ENCODE measurements at places on chromosomes 12 and 14.

DNA sequence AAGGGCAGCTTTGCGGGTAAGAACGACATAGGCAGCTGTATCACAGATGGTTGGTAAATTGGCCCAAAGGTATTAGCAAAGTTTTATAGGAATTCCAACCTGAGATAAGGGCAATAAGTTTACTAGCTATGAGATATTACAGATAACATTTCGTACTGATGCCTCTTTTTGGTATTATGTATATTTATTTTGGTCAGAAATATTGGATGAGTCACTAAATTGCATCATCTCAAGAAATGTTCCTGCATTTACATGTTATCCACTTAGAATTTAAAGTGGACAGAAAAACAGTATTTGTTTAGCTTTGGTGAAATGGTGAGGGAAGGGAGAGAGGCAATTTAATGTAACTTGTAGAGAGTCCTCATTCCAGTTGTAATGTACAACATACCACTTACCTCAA is 65.1 kb upstream of the PZP start:
- no peak for DNase-seq

DNA sequence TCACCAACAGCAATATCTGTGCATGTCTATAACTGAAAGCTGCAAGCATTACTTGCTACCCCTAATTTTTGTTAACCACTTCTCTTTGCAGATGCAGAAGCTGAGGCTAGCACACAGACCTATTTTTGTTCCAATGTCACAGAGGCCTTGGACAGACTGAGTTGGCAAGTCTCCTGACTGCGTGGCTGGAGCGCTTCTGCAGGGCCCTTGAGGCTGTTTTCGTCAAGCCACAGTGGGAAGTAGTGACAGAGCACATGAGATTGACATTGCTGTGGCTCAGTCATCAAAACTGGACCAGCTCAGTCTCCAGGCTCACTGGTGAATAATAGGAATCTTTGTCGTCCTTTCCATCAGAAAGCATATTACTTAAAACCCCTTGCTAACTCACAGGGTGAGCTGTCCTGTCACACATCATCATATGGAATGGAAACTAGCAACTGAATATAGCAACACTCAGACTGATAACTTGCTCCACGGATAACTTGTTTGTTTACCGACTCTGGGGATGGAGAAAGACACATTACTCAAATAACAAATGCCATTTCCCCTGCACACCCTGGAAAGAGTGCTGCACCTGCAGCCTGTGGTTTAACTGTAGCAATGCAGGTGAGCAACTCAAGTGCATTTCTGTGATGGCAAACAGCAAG is 43.6 kb upstream of the DDX11 start:
- DNase-seq: no peak

- DNase-seq: no peak
Observed at GRCh38 chr14:38056270-38056669, 151.4 kb upstream of the SSTR1 start.

DNA sequence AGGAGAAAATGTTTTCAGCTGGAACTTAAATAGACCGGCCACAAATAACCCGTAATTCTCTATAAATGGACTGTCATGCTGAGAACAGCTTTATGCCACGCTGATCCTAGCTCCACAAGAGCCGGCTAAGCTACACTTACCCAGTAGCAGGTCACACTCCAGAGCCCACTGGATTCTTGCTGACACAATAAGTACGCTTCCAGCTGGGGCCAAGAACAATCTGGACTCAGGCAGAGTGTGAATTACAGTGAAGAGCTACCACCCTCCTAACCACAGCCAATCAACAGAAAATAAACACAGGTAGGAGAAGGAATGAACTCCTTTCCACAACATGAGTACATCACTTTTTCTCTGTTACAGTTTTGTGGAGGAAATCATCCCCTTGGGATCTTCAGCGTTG is 531.3 kb downstream of the GALC start:
- no peak for DNase-seq

DNA sequence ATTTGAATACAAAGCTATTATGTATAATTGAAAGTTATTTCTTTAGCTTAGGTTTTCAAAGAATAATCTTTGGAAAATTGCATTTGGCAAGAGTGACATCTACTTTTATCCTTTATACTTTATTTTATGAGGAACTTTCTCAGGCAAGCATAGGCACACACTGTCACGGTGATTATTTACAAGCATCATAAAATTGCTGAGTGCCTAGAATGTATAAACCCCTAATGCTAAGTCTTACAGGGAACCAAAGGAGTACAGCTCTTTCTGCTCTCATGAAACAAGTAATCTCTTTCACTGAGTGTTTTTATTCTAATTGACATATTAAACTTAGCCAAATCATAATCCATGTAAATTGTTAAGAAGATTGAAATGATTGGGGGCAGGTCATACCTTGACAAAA is 154.9 kb downstream of the FSCB start:
- no peak for DNase-seq

DNA sequence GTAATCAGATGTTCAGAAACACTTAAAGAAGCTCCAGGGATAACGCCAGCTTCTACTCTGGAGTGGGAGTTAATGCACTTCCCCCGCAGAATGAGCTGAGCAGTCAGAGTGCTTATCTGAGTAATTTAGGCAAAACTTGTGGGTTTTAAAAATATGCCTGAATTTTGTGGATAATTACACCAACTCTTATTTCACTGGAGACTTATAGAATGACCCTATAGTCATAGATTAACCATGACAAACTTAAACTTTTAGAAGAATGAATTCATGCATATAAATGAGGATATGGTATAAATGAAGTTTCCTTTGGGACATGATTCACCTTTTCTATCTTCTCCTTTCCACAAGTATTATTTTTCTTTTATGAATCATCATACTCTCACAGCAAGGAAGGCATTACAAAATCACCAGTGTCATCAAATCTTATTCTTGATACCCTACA is 241.1 kb upstream of the FBXO33 start:
- no peak for DNase-seq

GRCh38 chr14:26794731-26795130 is 196.9 kb upstream of the NOVA1 start:
- no peak for DNase-seq

DNA sequence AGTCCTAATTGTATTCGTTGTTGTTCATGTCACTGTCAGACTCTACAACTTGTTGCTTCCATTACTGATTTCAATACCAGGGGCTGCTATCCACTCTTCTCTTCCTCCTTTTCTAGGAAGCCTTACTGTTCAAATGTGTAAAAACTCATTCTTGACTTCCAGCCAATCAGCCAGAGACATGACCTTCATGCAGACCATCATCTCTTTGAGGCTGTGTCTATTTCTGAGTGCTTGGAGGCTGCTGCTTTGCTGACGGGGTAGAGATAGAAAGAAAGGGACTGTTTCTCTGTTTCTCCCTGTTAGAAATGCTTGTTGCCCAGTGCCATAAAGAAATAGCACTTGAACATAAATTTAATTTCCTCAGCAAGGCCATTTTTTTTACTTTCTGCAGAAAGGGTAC is 282.9 kb downstream of the RGS6 start:
- no peak for DNase-seq

- DNase-seq: no peak
Observed at GRCh38 chr14:50670196-50670865, 2.2 kb upstream of the SAV1 start.

GRCh38 chr12:108356835-108357806 is 18.0 kb upstream of the CMKLR1 start:
- no peak for DNase-seq
